Right kidney (tissue), 9 donors: ENCODE measurements at places on chromosomes 5 and 9.

GRCh38 chr5:116575326-116576052 lies 866 bp upstream of the SEMA6A start:
- peak; percentile 89 for DNase-seq

GRCh38 chr9:82923912-82924605 lies 138.9 kb downstream of the RASEF start:
- DNase-seq, result no peak

DNA sequence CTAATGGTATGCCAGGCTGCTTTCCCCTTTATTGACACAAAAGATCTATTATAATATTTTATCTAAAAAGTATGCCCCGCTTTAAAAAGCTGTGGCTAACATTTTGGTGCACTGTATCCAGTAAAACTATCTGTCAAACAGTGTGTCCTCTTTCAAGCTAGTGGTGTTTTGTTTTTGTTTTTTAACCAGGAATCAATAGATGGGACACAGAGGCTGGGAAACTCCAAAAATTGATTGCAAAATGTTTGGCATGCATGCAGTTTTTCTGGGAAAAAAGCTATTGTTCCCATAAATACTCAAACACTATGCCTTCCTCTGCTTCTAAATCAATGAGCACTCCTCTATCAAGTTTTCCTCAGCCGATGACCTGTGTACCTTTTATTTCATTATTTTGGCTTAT lies 34.3 kb upstream of the PDZD2 start:
- no peak for DNase-seq

GRCh38 chr9:78064075-78064474 lies 32.5 kb upstream of the GNAQ start:
- DNase-seq, result no peak

- DNase-seq, result no peak
Measured at GRCh38 chr5:40679913-40680681, at the start of gene PTGER4. TSS of gene PTGER4 (plus strand) at chr5:40679915. CDS start at chr5:40680994, 1,079 bp downstream.

GRCh38 chr9:125805057-125805456 lies 57.9 kb downstream of the PBX3 start:
- DNase-seq, result no peak

DNA sequence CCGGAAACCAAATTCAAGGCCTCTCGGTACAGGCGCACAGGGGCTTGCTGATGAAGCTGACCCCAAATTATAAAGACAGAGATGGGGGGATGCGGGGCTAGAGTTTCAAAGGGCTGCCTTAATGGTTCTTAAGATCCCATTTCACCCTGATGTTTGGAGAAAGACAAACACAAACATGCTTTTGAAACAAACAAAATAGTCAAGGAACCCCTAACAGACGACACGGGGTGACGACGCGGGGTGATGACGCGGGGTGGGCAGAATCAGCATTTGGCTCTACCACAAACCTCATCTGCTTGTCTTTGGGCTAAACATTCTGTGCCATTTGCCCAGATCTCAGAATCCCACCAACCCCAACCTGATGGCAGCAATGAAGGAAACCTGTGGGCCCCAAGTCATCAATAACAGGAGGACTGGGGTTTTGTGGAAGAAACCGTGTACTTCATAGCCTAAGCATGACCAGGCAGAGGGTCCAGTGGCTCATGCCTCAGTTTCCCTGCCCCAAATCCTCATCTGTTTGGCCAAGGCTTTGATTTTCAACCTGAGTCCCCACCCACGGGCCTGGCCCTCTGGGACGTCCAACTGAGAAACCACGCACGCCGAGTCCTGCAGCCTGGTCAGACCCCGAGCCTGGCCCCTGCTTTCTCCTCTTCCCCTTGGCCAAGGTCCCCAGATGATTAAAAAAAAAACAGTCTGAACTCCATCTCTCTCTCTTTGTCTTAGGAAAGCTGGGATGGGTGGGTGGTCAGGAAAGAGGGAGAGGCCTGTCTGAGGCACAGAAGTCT lies 148.5 kb downstream of the COL23A1 start:
- no peak for DNase-seq

GRCh38 chr5:125372694-125373631 lies 626.5 kb upstream of the ZNF608 start:
- no peak for DNase-seq

DNA sequence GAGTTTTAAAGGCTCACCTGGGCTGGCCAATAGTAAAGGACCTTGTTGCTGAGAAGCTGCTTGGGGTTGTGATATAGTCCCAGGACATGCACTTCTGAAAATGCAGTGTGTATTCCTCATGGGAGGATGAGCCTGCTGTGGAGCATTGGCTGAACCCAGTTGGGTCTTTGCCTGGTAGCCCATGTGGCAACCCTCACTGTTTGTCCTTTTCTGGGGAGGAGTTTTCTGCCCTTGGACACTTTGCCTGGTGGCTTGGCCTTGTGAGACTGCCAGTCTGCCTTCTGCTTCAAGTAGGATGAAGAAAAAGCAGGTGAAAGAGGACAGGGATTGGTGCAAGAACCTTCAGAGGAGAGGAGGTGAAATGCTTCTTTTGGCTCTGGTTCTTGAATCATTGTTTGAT lies 4.0 kb downstream of the TENT4A start:
- DNase-seq, result no peak

DNA sequence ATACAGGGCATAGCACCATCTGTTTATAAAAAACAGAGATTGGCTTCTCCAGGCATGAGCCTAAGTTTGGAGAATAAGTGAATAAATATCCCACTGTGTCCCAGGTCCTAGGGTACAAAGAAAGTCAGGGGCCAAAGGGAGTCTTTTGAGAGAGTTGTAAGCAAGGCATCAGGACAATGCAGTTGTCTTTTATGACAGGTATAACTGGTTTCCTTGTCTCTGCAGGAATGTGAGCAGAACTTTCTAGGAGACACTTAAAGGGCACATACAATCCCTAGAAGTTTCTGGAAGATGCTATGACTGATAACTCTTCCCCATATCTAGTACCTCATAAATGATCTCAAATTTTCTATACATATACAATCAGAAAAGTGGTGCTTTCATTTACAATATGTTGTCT lies 245.6 kb upstream of the RGMB start:
- DNase-seq, result no peak

GRCh38 chr5:170166101-170166500 lies 60.4 kb downstream of the FOXI1 start:
- no peak for DNase-seq

DNA sequence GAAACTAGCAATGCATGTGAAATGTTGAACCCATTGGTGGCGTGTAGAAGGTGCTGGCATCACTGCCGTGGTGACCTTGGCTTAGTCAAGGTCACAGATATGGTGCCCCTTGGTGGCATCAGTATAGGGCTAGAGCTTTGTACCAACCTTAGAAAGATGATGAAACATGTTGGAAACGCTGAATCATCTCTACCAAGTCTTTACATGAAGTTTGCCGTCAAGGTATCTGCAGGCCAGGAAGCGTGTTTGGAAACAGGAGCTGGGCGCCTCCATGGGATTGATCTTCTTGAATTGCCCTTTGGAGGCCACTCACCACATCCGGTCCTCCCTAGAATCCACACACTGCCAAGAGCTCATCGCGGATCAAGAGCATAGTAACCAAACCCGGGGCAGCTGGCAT lies 16.9 kb upstream of the BOD1 start:
- no peak for DNase-seq

- no peak for DNase-seq
Measured at GRCh38 chr9:111728617-111729366, 65.9 kb downstream of the SHOC1 start.

DNA sequence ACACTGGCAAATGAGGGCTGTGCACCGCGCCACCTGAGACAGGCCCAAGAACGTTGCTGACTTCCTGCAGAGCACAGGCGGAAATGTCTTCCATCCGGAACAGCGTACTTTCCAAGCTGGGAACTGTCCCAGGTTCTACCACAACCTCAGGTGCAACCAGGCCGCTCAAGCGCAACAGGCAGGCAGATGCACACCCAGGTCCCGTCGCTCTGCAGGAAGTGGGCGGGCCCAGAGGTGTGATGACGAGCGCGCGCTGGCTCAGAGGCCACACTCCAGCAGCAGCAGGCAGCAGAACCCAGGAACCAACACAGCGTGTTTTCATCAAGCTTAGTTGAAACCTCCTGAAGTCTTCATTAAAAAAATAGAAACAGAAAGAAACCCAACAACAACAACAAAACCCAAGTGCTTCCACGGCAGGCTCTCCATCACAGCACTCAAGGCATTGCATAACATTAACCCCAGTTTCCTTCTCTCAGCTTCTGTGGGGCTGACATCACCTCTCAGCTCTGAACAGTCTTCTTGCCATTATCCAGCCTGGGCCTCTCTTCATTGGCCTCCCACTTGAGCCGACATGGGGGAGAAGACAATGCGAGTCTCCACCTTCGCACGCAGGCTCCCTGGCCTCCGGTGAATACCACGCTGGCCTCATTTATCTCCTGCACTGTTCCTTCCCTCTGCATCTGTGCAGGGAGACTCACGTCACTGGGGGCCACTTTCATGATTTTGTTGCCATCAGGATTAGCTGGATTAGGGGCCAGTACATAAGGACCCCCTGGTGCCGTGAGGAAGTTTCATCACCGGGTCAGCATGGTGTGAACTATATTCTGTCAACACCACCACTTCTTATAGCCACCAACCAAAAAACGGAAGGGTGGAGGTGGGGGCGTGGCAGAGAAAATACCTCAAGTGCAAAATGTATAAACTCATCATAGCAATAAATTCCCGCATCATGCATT lies 22.1 kb downstream of the PTCH1 start:
- peak; percentile 41 for DNase-seq

GRCh38 chr9:21559402-21560280 lies 77.5 kb upstream of the IFNE start:
- DNase-seq, result peak; percentile 81

- DNase-seq, result peak; percentile 11
Measured at GRCh38 chr9:92035687-92036410, 79.4 kb downstream of the SPTLC1 start.

DNA sequence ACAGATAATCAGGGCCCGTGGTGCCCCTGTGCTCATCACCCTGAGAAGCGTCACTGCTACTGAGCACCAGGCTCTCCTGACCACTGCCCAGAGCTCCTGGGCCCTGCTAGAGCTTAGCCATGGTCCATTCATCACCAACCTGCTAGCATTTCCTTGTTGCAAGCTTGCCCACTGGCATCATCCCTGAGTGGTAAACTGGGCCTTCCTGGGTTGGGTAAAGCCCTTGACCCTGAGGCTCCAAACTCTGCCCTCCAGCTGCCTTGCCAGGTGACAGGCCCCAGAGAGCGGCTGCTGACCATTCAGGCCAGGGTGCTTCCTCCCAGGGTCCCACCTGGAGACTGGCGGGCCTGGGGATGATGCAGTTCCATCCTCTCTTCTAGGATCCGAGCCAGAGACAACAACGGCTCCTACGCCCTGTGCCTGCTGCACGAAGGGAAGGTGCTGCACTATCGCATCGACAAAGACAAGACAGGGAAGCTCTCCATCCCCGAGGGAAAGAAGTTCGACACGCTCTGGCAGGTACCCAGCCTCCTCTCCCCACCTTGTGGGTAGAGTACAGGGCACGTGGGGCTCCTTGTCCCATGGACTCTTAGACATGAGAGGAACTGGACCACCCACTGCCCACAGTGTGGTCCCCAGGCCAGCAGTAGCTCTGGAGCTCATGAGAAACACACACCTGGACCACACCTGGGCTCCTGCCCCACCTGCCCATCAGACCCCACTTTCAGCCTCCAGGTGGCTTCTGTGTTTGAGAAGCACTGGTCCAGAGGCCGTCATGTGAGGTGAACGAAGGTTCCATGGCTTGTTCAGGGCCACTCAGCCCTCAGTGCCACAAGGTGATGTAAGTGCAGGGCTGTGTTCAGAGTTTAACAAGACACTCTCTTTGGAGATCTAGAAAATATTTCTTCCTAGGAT lies 60.5 kb downstream of the SYK start:
- DNase-seq, result no peak

- DNase-seq, result no peak
Measured at GRCh38 chr5:102760815-102761214, 5.7 kb downstream of the PAM start.

- DNase-seq, result no peak
Measured at GRCh38 chr9:1335174-1335573, 285.0 kb downstream of the DMRT2 start.

GRCh38 chr9:127196826-127197145 lies 67.8 kb upstream of the GARNL3 start:
- no peak for DNase-seq

DNA sequence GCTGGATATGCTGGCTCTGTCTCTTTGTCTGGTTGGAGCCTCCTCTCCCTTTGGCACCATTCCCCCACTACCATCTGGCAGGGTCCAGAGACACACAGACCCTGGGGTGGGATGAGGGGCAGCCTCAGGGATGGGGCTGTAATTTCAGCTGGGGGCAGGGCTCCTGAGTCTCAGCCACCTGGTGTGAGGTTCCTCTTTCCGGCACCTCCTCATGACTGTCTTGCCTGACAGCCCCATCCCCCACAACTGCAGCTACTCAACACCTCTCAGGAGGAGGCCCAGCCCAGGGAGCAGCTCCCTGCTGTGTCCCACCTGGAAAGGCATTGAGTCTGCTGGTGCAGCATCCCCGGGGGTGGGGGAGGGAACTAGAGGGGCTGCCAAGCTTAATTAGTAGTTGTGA lies 11.7 kb upstream of the RPS14 start:
- DNase-seq, result no peak

DNA sequence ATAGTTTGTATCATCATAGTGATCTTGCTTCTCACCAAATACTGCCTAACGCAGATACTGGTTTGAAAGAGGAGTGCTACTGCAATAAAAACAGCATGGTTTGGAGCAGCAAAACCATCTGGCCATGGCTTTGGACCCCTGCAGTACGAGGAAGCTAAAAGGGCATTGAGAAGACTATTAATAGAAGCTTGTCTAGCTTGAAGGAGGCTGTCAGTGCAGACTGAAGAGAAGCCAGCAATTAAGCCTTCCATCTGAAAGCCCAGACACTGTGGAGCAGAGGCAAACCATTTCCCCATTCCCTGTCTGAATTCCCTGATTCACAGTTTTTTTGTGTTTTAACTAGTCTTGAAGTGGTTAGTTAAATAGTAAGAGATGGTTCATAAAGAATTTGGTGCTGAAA lies 281.6 kb downstream of the PTPRD start:
- no peak for DNase-seq

GRCh38 chr9:108444400-108445358 lies 411.1 kb downstream of the ACTL7B start:
- DNase-seq, result no peak

- DNase-seq, result no peak
Measured at GRCh38 chr9:95125652-95126051, 191.9 kb downstream of the FANCC start.

DNA sequence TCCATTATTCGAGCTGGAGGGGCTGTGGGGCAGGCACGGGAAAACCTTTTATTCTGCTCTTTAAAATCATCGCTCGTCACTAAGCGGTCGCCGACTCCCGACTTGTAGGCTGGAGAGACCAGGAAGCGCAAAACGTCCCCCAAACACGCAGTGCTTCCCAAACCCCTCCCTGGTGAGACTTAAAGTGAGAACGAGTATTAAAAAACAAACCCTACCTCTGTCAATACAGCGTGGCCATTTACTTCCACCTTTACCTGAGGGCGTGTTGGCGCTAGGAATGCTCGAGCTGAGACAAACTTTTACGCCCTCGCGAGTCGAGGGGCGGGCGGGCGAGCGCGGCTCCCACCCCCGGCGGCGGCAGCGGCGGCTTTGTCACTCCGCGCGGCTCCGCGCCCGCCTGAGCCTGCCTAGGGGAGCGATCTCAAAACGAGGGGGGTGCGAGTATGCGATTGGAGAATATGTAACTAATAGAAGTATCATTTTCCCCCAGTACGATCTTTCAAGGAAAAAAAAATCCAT lies at the start of gene NR2F1-AS1:
NR2F1-AS1 (minus strand) TSS at position 293 of the 519 bp plus-strand sequence.
- peak; percentile 98 for DNase-seq

GRCh38 chr5:1783216-1783554 lies 16.5 kb downstream of the MRPL36 start:
- DNase-seq, result no peak

GRCh38 chr5:150751096-150751891 lies 7.5 kb downstream of the DCTN4 start:
- no peak for DNase-seq
